ENCODE measurements at places on chromosomes 11 and 22.
A peak's percentile ranks its signal among the peaks of the same experiment; 100 is the strongest.

GRCh38 chr11:16512899-16513241, 156.5 kb upstream of the SOX6 start:
- no peak for DNase-seq

DNA sequence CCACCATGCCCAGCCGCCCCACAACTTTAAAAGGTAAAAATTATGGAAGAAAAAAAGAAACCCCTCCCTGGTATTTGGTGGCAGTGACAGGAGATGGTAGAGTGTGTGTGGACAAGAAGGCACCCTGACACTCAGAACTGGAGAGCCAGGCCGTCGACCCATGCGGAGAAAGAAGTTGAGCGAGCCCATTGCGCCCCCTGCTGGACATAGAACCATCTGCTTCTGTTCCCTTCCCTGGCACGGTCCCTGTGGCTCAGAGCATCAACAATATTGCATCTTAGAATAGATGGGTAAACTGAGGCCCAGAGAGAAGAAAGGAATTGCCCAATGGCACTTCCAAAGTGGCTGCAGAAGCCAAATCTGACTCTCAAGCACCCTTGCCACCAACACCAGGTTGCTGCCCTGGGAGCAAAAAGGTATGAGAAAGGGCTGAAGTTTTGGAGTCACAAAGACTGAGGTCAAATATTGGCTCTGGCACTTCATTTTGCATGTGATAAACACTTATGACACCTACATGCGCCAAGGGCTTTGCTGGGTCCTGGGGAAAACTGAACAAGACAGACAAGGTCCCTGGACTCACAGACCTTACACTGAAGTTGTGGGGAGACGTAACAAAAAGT, 8.6 kb downstream of the MRPL11 start:
- peak; percentile 57 for DNase-seq

DNA sequence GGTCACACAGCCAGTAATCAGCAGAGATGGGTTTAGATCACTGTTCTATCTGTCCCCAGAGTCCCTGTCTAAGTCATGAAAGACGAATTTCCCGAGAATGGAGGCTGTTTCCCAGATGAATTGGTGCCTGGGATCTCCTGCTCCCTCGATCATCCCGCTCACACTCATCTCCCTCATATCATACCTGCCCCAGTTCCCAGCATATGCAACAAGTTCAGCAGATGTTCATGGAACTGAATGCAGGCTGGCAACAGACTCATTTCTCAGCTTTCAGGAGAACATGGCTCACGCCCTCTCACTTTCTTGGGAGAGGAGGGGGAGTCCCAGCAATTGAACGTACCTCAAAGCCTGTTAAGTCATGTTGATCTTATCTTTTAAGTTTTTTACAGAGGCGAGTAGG, 22.1 kb downstream of the CD6 start:
- no peak for DNase-seq

GRCh38 chr22:22156716-22157347, 87.8 kb upstream of the VPREB1 start:
- peak; percentile 65 for DNase-seq

GRCh38 chr22:46031066-46031465, 54.1 kb upstream of the WNT7B start:
- no peak for DNase-seq

DNA sequence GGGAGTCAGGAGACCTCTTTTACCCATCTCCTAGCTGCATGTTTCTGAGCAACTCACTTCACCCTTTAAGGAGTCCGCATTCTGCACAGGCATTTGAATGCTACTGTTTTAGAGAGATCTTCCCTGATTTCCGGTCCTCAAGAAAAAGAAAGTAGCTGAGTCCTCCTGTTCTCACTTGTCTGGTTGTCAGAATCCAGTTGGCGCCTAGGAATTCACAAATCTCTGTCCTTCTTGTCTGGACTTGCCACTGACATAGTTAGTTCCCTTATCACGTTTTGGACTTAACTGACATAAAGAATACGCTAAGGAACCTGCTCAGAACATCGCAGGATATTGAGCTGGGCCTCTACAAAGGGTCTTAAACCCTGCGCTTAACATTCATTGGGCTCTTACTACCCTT, 61.3 kb upstream of the OR5P2 start:
- DNase-seq, result no peak

DNA sequence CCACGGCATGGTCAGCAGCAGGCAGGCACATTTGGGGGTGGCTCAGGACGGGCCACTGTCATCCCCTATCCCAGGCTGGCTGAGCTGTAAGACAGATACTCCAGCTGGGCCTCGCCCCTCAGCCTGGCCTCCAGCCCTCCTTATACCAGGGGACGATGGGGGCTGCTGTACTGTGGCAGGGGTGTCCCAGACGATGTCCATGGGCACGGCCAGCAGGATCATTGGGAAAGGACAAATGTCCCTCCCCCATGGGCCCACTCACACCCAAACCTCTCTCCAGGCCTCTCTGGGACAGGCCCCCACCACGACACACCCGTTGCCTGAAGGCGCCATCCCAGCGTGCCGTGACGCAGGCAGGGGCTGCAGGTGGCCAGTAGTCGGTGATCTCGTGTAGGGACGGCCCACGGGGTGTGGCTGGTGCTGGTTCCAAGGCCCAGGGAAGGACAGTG, 1.5 kb upstream of the IL17REL start:
- no peak for DNase-seq

- DNase-seq, result no peak
Measured at GRCh38 chr11:84906995-84907394, 720.1 kb downstream of the DLG2 start.

GRCh38 chr11:69841859-69842698, 22.9 kb upstream of the FGF3 start:
- no peak for DNase-seq

DNA sequence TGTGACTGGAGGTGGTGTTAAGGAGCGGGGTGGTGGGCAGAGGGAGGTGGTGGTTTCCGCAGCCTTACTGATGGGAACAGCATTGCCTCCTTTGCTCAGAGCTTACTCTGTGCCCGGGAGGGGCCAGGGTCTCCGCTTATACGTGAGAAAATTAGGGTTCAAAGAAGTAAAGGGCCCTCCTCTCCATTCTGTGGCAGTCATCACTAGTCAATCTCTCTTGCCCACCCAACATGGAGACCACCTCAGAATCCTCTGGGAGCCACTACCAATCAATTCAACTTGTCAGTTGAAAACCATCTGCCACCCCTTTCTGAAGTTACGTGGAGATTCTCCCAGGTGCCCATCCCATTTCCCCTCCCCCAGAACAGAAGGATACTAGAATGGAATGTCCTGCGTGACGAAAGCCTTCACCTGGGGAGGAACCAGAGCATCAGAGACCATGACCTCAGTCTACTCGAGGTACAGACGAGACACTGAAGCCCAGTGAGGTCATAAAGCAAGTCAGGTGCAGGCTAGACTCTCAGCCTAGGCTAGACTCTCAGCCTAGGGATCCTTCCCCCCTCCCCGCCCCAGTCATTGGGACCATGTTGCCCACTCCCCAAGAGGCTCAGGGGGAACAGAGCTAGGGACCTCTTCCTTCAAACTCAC, 2.0 kb downstream of the SELENOM start:
- no peak for DNase-seq

GRCh38 chr22:45997077-45997776, 20.3 kb upstream of the WNT7B start:
- peak; percentile 6 for DNase-seq

DNA sequence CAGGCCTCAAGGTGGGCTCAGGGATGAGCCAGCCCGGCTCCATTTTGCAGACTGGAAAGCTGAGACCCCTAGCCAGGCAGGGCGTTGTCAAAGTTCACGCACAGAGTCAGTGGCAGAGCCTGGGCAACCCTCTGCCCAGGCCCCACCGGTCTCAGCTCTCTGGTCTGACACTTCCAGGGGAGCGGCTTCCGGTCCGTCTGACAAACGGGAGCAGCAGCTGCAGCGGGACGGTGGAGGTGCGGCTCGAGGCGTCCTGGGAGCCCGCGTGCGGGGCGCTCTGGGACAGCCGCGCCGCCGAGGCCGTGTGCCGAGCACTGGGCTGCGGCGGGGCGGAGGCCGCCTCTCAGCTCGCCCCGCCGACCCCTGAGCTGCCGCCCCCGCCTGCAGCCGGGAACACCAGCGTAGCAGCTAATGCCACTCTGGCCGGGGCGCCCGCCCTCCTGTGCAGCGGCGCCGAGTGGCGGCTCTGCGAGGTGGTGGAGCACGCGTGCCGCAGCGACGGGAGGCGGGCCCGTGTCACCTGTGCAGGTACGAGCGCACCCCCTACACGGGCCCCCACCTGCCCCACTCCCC, 36.0 kb downstream of the CD6 start:
- DNase-seq, result no peak

GRCh38 chr11:131925829-131926228, 555.4 kb downstream of the NTM start:
- no peak for DNase-seq

GRCh38 chr22:41982865-41983264, 13.6 kb downstream of the SEPTIN3 start:
- no peak for DNase-seq

GRCh38 chr11:65530157-65530496, 5.2 kb downstream of the SCYL1 start:
- no peak for DNase-seq

- DNase-seq, result no peak
Measured at GRCh38 chr11:1770061-1770460, 6.3 kb upstream of the CTSD start.

- DNase-seq, result no peak
Measured at GRCh38 chr11:64358536-64358906, 441 bp upstream of the RPS6KA4 start.

DNA sequence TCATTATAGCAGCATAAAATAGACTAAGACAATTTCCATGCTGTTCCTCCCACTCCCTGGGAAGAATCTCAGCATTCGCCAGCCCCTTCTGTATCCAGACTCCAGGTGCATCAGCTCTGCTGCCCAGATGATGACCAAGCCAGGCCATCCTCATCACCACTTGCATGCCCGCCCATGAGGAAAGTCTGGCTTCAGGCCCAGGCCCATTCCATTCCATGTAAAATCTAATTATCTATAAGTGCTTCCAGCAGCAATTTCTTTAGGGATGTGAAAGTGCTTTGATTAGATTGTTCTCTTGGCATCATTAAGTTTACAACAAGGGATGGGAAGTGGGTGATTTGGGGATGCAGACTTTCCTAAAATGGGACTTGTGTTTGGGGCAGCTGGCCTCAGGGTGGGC, 100.3 kb downstream of the INSC start:
- no peak for DNase-seq

- peak; percentile 58 for DNase-seq
Measured at GRCh38 chr11:61294717-61295595, at the start of gene VWCE. Gene VWCE (minus strand): TSS chr11:61295316. CDS start chr11:61295037, 279 bp downstream.

DNA sequence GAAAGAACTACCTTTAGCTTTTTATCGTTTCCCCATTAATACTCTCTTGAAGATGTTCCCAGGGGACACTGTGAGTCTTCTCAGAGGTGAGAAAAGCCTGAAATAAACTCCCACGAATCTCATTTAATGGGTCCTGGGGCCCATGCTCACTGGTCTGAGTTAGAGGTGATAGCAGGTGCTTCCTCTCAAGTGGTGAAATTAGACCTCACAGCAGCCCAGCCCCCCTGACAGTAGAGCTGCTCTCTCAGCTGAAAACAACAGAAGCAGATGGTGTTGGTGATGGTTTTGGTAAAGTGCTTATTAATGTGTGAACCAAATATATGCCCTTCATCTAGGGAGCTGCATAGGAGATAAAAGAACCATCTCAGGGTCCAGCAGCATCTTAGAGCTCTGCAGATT, 76.8 kb upstream of the VPREB1 start:
- no peak for DNase-seq
